ENCODE measurements at places on chromosomes 12 and 14.

DNA sequence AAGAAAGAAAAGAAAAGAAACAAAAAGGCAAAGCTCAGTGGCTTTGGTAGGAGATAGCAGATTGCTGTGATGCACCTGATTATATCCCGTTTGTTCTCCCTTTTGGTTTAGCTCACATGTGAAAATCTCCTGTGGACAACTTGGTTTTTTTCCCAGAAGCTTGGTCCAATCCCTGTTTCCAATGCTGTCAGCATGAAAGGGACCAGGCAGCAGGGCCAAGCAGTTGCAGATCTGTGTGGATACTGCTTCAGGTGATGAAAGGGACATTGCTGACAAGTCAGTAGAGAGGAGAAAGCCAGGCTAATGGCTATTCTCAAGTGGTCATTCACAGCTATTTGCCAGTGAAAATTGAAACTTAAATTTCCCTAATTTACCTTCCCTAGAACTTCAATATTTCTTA lies 18.8 kb upstream of the SLCO1A2 start:
- no peak for DNase-seq

- DNase-seq = no peak
Observed at GRCh38 chr14:53412819-53413675, 259.9 kb upstream of the DDHD1 start.

- no peak for DNase-seq
Observed at GRCh38 chr12:55036326-55037115, 16.7 kb downstream of the NEUROD4 start.

- no peak for DNase-seq
Observed at GRCh38 chr14:54778618-54779345, 123.8 kb downstream of the GCH1 start.

GRCh38 chr14:22488522-22489243 lies 100.3 kb downstream of the DAD1 start:
- DNase-seq = no peak

DNA sequence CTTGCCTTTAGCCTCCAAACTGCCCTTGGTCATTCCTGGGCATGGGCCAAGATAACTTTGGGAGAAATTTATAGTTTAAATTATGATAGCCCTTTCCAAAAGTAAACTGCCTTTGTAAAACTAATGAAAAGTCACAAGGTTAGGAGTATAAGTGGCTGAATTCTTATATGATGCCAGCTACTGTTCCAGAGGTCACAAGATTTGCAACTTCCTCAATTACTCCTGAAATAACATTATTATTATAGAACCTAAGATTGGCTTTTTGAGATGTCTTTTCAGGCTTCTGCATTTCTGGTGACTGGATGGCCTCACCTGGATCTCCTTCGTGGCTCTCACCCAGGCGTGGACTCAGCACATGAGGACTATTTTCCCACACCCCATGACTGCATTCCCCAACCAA lies 55.0 kb downstream of the OSBPL8 start:
- DNase-seq = no peak

DNA sequence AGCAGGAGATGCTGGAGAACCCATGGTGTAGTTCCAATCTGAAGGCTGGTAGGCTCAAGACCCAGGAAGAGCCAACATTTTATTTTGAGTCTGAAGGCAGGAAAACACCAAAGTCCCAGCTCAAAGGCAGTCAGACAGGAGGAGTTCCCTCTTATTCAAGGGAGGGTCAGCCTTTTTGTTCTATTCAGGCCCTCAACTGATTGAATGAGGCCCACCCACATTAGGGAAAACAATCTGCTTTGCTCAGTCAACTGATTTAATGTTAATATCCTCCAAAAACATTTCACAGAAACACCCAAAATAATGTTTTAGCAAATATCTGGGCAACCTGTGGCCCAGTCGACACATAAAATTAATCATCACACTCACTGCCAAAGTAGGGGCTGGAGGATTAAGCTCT lies 130.8 kb downstream of the LMNTD1 start:
- DNase-seq = no peak

DNA sequence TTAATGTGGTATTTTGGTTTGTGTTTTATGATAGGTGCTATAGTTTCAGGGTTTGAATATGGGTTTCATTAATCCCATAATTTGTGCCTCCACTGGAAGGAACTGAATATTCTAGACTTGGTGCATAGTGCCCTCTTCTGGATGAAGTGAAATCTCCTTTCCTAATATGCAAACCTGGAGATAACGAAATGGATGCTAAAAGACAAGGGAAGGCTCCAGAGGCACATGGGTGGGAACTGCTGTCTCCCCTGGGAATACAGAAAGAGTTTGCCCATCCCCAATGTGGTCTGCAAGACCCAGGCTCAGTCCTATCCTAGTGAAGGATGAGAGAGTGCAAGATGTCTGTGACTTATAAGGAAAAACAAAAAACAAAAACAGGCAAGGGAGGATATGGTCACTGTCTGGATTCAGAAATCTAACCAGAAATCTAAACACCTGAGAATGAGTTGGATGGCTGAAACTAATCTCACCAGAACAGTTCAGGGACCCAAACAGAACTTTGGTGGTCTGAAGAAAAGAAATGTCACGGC lies 142.3 kb upstream of the TMPO start:
- DNase-seq = peak; percentile 61

GRCh38 chr12:109736552-109737108 lies 23.0 kb downstream of the FAM222A start:
- DNase-seq = peak; percentile 89

GRCh38 chr14:98167705-98168104 lies 1104.3 kb downstream of the BCL11B start:
- no peak for DNase-seq

DNA sequence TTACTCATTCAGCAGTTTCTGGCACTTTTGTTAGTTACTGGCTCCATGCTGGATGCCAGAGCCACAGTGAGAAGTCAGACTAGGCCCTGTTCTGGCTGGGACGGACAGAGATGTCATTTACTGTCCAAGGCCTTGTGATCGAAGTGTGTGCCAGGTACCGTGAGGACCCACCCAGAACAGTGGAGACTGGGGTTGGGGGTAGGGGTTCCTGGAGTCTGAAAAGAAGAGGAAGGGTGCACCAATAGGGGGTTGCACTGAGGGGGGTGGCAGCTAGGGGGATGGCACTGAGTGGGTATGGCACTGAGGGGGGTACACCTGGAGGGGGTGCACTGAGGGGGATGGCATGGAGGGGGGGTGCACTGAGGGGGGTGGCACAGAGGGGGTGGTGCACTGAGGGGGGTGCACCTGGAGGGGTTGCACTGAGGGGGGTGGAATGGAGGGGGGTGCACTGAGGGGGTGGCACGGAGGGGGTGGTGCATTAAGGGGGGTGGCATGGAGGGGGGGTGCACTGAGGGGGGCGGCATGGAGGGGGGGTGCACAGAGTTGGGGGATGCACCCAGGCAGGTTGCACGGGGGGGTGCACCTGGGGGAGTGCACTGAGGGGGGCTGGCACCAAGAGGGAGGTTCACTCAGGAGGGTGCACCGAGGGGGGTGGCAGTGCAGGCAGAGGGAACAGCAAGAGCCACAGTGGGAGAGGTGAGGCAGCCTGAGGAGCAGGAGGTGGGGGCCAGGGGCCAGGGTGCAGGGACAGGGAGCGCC lies 10.6 kb upstream of the CYP46A1 start:
- no peak for DNase-seq

DNA sequence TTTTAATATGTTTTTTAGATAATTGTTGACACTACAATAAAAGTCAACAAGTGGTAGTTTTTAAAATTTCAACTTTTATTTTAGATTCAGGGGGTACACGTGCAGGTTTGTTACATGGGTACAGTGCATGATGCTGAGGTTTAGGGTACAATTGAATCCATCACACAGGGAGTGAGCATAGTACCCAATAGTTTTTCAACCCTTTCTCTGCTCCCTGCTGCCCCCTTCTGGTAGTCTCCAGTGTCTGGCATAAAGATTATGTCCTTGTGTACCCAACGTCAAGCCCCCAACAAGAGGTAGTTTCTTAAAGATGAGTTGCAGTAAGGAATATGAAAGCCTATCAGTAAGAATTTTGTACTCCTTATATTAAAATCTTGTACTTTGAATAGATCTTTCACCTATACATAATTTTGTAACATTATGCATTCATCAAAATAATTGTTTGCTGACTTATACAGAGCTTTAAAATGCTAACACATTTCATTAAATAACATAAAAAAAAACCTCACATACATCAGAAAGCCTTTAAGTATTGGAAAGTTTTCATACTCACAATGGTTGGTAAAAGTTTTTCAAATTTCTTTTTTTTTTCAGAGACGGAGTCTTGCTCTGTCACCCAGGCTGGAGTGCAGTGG lies 5.4 kb upstream of the RALGAPA1 start:
- no peak for DNase-seq

- no peak for DNase-seq
Observed at GRCh38 chr14:99166506-99166905, 105.5 kb downstream of the BCL11B start.

- no peak for DNase-seq
Observed at GRCh38 chr14:54623279-54624004, 56.5 kb downstream of the SAMD4A start.

DNA sequence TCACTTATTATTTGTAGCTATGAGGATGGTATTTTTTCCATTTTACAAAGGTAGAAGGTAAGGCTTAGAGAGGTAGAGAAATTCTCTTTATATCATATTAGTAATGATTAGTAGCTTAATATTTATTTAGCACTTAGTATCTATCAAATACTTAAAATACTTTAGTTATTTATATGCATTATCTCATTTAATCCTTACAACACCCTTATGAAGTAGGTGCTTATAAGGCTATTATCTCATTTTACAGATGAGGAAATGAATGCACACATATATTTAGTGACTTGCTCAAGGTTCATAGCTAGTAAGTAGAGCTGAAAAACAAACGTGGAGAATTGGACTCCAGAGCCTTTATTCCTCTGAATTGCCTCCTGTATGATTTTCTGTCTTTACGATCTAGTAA lies 11.0 kb downstream of the RAB5B start:
- no peak for DNase-seq

DNA sequence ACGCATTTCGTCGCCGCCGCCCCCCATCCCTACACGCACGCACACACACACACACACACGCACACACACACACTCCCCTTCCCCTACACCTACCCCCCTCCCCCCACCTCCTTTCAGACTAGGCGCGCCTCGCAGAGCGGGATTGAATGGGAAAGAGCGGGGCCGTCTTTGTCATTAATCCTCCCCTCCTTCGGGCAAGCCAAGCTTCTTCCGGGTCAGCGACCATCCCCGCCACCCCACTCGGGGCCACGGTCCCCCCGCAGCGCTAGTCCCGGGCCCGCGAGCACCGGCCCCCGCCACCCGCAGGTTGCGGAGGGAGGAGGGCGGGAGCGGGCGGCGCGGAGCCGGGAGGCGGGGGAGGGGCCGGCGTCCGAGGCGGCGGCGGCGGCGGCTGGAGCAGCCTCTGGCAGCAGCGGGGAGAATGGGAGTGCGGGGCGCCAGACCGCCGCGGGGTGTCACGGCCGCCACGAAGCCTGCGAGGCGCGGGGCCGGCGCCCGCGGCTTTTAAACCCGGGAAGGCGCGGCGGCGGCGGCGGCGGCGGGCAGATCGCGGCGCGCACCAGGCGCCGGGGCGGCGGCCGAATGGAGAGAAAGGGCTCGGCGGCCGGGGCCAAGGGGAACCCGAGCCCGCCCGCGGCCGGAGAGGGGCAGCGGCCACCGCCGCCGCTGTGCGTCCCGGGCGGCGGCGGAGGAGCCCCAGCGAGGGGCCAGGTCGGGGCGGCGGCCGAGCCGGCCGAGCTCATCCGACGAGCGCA lies at the start of gene TTC9:
Gene TTC9 (plus strand): TSS at position 369 of the 755 bp plus-strand sequence. CDS start 214 bp downstream, at position 583.
- peak; percentile 15 for DNase-seq

DNA sequence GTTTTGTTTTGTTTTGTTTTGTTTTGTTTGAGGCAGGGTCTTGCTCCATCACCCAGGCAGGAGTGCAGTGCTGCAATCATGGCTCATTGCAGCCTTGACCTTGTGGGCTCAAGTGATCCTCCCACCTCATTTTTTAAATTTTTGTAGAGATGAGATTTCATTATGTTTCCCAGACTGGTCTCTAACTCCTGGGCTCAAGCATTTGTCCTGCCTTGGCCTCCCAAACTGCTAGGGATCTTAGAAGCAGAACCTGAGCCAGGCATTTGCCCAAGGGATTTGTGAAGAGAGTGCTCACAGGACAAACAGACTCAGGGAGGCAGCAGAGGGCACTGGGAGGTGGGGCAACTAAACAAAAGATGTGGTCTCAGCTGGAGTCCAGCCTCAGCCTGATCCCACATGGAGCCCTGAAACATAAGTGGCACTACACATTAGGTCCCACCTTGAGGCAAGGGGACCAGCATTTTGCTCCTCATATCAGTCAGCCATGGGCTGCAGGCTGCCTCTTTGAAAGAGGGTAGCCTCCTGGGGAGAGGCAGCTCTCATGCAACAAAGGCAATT lies 86.2 kb upstream of the CMKLR1 start:
- DNase-seq = no peak

DNA sequence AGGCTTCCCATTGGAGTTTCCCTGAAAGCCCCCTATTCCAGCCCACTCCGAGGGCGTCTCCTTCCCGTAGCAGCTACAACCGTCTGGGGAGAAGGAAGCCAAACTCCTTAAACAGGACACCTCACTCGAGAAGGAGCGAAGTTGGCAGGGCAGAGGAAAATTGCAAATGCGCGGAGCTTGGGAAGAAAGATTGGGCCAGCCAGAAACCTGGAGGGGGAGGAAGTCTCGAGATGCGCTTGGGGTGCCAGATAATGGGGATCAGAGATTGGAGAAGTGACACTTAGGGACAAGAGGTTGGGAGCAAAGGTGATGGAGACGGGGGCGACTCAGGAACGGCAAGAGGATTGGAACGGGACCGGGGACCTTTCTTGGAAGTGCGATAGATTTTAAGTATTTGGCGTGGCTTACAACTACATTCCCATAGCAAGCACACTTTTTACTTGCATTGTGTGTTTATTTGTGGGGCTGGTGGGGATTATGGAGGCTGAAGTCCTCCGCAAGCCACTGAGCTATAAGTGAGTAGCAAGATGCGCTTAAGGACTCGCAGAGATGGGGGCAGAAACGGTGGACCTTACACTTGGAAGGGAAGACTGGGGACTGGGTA lies 926 bp downstream of the HRK start:
- DNase-seq = no peak

GRCh38 chr12:101740566-101740965 lies 1.3 kb upstream of the SYCP3 start:
- DNase-seq = no peak

GRCh38 chr12:54404061-54405004 lies 14.7 kb downstream of the ITGA5 start:
- no peak for DNase-seq

DNA sequence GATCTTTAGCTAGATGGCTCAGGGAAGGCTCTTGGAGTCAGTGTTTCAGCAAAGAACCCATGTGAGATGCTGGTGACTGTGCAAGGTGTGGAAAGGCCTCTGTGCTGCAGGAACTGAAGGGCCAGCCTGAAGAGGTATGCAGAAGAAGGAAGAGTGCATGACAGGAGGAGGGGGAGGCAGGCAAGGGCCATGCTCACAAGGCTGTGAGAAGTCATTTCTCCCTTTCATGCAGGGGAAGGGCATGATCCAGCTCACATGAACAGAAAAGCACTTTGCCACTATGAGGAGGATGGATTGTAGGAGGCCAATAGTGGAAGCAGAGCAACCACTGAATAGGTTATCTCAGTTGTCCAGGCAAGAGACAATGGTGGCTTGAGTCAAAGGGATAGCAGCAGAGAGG lies 83.7 kb downstream of the SSPN start:
- DNase-seq = no peak

- no peak for DNase-seq
Observed at GRCh38 chr12:128399253-128399652, 132.3 kb downstream of the TMEM132C start.

All from renal pelvis (tissue), 12 donors.